NCI-H524 (cell line): ENCODE measurements at places on chromosomes 3 and 15.

- DNase-seq: no peak
Measured at GRCh38 chr3:115931581-115931980, 308.3 kb downstream of the GAP43 start.

- DNase-seq: no peak
Measured at GRCh38 chr3:187104933-187105332, 34.4 kb downstream of the RPL39L start.

DNA sequence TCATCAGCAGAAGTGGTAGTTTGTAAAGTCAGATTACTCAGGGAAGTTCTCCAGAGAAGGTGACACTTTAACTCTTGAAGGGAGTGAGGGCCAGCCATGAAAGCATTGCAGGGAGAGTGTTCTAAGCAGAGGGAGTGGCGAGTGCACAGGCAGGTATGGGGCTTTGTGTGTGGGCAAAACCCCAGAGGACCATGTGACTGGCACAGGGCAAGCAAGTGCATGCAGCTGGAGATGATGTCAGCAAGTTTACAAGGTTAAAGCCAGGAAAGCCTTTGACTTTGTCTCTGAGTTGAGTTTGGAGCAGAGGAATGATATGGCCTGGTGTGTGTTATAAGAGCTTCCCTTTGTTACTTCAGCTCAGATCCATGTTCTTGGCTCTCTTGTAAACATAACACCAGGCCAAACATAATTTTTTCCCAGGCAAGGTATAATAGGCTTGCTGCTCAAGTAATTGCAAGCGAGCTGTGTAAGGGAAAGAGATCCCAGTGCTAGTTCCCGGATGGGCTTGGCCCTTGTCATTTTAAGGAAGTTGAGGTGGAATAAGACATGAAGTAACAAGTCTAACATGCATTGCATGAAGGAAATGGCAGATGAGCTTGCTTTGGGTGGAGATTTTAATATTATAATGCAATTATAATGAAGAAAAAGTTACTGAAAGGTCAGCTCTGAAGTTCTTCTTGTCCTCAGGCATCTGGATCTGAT, 341.1 kb upstream of the LRRC3B start:
- DNase-seq: no peak

DNA sequence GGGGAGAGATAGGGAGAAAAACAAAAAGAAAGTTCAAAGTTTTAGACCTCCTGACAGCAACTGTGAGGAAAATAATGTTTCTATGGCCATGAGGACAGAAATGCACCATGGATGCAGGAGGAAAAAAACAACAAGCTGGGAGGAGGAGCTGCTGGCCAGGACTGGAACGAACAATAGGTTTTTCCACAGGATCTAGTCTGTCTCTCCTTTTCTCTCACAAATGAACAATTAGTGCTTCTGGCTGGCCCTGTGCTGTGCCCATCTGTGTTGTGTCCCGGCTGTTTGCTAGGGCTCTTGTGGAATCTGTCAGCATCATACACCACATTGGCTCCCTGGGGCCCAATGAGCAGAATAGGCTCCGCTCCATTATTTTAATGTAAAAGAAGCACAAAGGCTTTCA, 15.2 kb downstream of the GK5 start:
- no peak for DNase-seq

DNA sequence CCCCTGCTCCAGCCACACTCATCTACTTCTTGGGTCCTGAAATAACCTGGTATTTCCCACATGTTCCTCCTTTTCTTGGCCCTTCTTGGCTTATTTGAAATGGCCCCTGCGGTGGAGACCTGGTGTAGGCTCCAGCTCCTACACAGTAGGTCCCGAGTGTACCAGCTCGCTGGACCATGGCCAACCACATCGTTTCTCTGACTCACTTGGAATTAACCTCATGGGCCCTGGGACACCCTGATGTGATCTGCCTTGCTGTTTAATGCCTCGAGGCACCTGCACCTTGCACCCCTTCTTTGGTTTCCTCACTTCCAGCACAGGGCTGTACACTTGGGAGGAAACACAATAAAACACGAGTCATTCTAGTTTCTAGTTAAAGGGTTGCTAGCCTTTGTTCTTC, 60.3 kb downstream of the FEM1B start:
- DNase-seq: no peak

- DNase-seq: no peak
Measured at GRCh38 chr3:167773584-167773983, 38.1 kb downstream of the SERPINI1 start.

DNA sequence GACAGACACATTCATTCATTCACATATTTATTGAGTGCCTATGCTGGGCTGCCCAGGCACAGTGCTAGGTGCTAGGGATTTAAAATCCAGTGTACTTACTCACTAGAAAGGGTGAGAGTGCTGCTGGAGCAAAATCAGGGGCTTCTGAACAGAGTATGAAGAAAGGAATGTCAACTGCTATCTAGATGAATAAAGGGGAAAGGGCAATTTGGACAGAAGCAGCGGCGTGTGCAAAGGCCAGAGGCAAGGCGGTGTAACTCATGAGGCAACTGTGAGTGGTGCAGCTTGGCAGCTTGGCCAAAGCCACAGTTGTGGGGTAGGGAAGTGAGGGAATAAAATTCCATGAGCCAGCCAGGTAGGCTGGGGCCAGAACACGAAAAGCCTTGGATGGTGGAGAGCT, 76.7 kb downstream of the RAD18 start:
- no peak for DNase-seq

- DNase-seq: no peak
Measured at GRCh38 chr15:45704329-45705249, 69.8 kb downstream of the SQOR start.

- DNase-seq: peak; percentile 81
Measured at GRCh38 chr3:192812743-192813383, 85.5 kb upstream of the FGF12 start.

DNA sequence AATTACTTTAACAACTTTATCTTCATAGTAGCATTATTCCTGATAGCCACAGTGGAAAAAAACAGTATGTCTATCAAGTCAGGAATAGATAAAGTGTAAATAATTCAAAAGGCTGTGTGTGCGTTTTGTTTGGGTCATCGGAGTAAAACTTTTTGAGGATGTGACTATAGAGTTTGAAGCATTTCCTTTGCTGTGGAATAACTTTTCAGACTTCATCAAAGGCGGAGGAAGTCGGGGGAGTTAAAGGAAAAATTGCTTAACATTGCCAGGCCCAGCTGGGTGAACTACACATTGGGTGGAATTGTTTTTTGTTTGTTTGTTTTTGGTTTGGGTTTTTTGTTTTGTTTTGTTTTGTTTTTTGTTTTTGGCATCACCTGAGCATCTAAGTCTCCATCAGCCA, 70.4 kb upstream of the CRTC3 start:
- no peak for DNase-seq

- DNase-seq: no peak
Measured at GRCh38 chr3:191296041-191296541, 33.1 kb upstream of the CCDC50 start.

- no peak for DNase-seq
Measured at GRCh38 chr3:102156426-102156825, 278.4 kb upstream of the ZPLD1 start.

DNA sequence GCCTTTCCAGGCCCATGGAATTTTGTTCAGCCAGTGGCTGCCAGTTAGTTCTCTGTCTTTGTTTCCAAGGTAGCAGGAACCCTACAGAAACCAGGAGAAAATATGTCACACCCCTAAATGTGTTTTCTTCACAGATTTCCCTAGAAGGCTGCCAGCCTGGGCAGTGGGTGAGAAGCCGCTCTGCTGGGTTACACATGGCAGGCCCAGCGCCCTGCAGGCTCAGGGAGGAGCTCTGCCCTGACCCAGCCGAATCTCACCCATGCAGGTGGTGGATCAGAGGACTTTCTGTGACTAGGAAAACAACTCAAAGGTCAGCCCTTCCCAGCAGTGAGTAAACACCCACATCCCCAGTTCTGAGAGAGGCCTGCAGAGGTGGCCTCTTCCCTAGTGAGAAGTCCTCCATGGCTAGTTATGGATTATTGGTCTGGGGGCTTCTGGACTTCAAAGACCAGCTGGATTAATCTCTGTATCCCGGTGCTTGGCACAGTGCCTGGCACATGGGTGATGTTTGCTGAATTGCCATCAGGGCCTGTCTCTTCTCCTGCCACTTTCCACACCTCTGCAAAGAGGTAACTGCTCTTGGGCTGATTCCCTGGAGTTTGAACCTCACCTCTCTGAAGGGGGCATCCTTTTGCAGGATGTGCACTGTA, 34.7 kb upstream of the BDH1 start:
- DNase-seq: no peak

GRCh38 chr3:78794431-78794830, 973.4 kb downstream of the ROBO1 start:
- peak; percentile 12 for DNase-seq

GRCh38 chr15:89161666-89162065, 59.7 kb downstream of the RLBP1 start:
- DNase-seq: no peak

GRCh38 chr3:147354623-147355022, 51.7 kb downstream of the ZIC4 start:
- DNase-seq: peak; percentile 28

DNA sequence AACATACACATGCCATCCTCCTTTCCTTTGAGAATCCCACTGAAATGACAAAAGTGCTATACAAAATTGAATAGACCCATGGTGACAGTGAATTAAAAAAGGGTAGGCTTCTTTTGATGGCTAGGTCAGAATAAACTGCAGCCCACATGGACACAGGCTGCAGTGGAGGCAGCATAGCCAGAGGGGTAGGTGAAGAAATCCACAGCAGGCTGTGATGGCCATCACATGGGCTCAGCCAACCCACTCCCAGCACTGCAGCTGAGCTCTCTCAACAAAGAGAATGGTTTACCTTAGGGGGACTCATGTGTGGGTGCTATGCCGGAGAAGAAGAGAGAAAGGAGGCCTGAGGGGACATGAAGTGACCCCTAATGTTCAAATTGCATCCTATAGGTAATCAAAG, 331.1 kb downstream of the CHST2 start:
- DNase-seq: no peak

DNA sequence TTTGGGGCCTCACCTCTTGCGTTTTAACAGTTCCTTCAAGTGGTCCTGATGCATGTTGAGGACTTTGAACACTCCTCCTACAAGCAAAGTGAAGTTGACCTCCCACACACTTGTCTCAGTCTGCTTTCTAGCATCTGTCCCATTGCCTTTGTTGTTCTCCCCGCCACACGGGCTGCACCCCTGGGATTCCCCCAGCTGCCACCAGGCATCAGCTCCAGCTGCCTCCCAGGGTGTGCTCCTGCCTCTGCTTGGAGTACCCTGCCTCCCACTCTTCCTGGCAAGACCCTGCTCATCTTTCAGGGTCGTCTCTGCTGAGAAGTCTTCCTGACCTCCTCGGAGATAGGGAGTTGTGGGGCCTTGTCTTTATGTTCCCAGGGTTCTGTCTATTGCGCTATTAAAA, 52.2 kb downstream of the IGF1R start:
- peak; percentile 92 for DNase-seq

- DNase-seq: no peak
Measured at GRCh38 chr15:84606653-84607120, 5.9 kb downstream of the ZSCAN2 start.

GRCh38 chr15:81309647-81310450, 14.1 kb downstream of the STARD5 start:
- no peak for DNase-seq

GRCh38 chr3:38649500-38650247, at the start of gene SCN5A:
SCN5A (minus strand) TSS chr3:38649687; CDS start chr3:38633307, 16,380 bp downstream.
- peak; percentile 32 for DNase-seq

GRCh38 chr3:195172896-195173295, 98.1 kb downstream of the XXYLT1 start:
- no peak for DNase-seq

DNA sequence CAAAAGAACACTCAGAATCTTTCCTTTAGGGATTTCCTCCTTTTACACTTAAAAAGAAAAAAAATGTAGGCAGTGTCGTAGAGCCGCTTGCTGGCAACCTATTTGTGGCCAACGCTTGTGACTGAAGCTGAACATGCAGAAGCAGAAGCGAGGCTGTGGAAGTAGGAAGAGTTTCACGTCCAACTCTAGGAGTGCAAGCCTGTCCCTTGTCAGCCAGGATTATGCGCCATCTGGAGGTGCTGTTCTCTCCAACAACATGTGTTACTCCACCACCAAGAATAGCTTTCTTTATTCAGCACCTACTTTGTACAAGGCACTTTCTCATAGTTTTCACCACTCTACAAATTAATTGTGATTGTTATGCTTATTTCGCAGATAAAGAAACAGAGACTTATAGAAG, 223.2 kb upstream of the LMCD1 start:
- peak; percentile 55 for DNase-seq

DNA sequence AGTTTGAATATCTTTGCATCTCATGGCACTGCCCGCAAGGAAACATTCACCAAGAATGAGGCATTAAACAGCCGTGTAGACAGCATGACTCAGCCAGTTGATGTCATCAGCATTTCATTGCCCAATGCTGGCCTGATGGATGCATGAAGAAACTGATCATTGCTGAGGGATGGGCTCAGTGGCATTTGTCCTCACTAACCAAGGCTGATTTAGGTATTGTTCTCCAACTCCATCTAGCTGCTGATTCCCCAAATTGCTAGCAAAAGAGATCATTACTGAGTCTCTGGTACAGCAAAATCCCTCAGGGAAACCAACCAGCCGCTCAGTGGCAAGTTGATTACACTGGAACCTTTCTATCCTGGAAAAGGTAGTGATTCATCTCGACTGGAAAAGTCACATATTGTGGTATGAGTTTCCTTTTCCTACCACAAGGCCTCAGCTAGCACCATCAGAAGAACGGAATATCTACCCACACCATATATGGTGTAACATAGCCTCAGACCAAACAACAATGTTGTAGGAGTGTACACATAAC, 186.5 kb upstream of the GAP43 start:
- peak; percentile 8 for DNase-seq

- DNase-seq: no peak
Measured at GRCh38 chr3:186732169-186732766, 15.1 kb downstream of the KNG1 start.

GRCh38 chr3:40546816-40547215, 22.1 kb downstream of the ZNF621 start:
- peak; percentile 19 for DNase-seq

DNA sequence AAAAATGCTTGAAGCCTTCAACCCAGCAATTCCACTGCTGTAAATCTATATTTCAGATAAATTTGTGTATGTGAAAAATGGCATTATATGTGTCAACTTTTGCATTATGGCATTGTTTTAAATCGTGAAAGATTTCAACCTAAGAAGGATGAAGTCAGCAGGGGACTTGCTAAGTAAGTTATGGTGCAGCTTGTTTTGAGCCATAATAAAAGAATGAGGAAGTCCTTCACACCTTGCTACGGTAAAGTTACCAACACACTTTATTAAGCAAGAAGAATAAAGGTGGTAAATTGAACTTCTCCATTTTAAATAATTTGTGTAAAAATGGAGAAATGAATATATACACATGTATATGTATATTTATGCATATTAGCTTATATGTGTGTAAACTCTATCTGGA, 371.4 kb downstream of the ROBO2 start:
- DNase-seq: no peak

- DNase-seq: no peak
Measured at GRCh38 chr3:10088256-10088655, 19.8 kb downstream of the FANCD2OS start.

- DNase-seq: no peak
Measured at GRCh38 chr15:77721963-77722362, 89.3 kb upstream of the LINGO1 start.
